ENCODE measurements at places on chromosomes 11 and 22.

DNA sequence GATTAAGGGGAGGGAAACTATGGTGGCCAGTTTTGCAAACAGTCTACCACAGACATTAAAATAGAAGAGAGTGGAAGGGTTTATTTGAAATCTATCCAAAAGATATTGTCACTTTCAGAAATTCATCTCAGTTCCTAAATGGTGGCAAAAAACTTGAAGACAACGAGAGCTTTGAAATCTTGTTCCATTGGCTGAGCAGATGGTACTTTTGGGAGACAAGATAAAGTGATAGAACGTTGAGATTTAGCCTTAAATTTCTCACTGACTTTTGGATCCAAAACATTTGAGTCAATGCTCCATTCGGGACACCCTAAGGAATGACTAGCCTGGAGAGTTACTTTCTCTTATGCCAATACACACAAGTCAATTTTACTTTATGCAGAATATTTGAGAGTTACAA, 319.1 kb upstream of the LARGE1 start:
- no peak for DNase-seq

DNA sequence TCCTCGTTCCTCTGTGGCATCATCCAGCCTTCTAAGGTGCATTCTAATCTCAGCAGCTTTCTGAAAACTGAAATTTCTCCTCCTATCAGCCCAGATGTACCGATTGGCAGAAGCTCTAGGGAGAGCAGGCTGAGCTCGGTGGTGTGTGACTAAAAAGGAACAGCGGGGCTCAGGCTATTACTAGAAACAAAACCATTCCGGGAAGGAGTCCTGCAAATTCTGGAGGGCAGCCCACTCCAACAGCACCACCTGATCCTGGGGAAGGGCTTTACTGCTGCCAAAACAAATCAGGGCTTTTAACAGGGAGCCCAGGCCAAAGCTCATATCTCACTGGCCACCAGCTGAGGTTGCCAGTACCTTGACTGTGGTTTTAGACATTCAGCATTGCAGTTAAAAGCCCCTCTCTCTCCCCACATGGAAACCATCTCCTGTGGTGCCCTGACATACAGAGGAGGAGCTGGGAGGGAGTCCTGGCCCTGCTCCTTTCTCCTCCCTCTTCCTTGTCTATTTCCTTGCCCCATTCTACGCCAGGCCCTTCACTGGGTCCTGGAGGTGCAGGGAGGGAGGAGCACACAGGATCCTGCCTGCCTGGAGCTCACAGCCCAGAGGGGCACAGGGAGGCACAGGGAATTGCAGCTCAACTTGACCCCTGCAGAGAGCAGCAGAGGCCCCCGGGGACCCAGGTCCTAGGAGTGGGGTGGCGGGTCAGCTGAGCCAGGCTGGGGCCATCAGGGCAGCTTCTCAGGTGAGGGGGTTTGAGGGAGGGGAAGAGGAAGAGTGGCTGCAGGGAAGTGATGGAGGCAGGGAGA, 889 bp downstream of the PLAAT4 start:
- DNase-seq: no peak

GRCh38 chr11:130217133-130218031, 57.8 kb downstream of the ST14 start:
- no peak for DNase-seq

GRCh38 chr11:64243236-64243854, 2.5 kb downstream of the FKBP2 start:
- DNase-seq: no peak

- DNase-seq: no peak
Measured at GRCh38 chr11:77211040-77211451, 83.0 kb downstream of the MYO7A start.

GRCh38 chr11:7977232-7977917, 9.8 kb upstream of the EIF3F start:
- DNase-seq: no peak

DNA sequence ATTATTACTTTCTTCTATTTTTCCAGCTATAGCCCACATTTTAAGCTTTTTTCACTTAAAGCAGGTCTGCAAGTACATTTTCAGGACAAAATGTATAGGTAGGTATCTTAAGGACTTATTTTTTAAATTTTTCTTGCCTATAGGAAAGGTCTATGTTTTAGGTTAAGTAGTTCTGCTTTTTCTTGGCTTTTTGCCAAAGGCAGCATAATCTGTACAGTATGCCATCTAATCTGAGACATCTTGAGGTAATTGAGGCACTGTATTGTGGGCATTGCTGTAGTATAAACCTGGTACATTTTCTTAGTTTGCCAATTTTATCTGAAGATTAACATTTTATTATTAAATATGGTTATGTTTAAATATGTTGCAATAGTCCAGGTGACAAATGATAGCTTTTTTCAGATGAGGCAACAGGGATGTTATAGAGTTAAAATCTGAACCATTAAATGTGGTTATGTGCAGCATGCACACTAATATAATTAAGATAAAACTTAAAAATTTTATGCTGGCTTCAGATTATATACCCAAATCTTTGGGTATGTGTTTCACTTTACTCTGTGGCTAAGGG, 42.9 kb downstream of the QSER1 start:
- no peak for DNase-seq

GRCh38 chr22:42001121-42001520, 2.5 kb downstream of the WBP2NL start:
- no peak for DNase-seq

DNA sequence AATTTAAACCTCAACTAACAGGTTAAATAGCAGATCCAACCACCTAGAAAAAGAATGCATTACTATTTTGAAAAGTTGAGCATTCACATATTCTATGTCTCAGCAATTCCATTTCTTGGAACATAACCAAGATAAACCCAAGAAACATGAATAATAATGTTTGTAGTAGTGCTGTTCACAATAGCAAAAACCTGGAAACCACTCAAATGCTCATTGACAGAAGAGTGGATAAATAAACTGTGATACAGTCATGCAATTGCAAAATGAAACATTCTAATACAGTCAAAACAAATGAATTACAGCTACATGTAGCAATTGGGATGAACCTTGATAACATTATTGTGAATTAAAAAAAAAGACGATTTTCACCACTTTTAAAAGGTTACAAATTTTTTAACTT, 162.8 kb upstream of the TMEM45B start:
- DNase-seq: no peak

GRCh38 chr11:95092549-95093324, 3.1 kb downstream of the ENDOD1 start:
- DNase-seq: peak; percentile 17

GRCh38 chr11:60396382-60396781, at the start of gene MS4A14:
Gene MS4A14, plus strand, starts transcription at chr11:60396459. Its CDS starts 120 bp downstream, at chr11:60396579.
- DNase-seq: no peak

- no peak for DNase-seq
Measured at GRCh38 chr11:23359297-23359696, 499.0 kb upstream of the CCDC179 start.

DNA sequence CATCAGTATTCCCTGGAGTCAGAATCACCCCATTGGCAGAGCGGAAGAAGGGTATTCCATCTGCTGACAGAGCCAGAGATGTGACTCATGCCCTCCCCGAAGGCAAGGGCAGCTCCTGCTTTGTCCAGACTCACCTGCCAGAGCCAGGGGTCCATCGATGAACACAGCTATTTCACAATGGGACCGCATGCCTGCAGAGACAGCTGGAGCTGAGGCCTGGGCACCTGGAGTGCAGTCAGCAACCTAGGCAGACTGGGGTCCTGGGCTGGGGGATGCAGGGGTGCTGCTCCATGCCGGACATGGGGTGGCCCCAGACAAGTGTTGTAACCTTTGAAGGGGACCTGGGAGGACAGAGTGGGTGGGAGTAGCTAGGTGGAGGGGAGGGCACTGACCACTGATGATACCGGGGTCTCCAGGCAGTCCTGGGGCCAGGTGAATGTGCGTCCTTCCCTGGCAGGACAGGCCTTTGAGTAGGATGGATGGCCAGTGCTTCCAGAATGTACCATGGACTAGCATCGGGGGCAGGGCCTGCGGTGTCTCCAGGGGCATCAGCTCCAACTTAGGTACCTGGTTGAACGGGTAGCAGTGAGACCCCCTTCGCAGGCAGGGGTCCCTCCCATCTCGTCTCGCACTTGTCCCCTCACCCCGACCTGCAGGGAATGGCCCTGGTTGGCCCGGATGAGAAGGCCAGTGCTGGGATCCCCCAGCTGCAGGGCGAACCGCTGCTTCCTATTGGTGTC, 1.7 kb downstream of the TRPT1 start:
- no peak for DNase-seq

Measured in stimulated activated naive CD4-positive, alpha-beta T cell (primary cell).